ENCODE measurements at places on chromosomes 12 and 14.

GRCh38 chr12:1972856-1973317 lies 31.4 kb downstream of the DCP1B start:
- DNase-seq = no peak

- DNase-seq = no peak
These were observed 99.9 kb upstream of the RFLNA start for GRCh38 chr12:124194893-124195566.

DNA sequence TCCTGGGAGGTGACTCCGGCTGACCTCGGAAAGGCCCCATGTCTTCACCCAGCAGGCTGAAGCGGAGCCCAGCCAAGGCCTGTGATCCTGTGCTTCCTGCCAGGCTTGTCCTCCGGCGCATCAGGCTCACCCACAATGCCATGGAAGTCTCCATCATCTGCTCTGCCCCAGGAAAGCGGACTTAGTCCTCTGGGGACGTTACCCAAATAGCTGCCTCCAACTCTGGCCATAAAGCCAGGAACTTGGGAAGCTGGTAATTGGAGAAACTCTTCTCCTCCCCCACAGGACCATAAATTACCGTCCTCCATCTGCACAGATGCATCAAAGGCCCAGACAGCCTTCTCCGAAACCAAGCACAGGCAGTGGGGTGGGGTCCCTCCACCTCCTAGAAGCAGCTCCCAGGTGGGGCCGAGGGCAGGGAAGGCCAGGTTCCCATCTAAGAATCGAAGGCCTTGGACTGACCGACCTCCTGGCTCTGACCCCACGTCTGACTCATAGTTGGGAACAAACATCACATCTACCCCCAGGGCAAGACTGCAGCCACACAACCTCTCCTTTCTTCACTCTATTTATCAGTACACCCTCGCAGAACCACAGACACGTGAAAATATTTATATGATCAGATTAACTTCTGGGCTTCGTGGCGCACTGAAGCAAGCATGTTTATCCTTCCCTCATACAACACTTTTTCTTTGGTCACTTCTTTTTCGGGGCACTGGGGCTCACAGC lies 56.4 kb downstream of the PITPNM2 start:
- no peak for DNase-seq

- peak; percentile 59 for DNase-seq
These were observed 126.3 kb upstream of the FGD4 start for GRCh38 chr12:32273063-32273522.

DNA sequence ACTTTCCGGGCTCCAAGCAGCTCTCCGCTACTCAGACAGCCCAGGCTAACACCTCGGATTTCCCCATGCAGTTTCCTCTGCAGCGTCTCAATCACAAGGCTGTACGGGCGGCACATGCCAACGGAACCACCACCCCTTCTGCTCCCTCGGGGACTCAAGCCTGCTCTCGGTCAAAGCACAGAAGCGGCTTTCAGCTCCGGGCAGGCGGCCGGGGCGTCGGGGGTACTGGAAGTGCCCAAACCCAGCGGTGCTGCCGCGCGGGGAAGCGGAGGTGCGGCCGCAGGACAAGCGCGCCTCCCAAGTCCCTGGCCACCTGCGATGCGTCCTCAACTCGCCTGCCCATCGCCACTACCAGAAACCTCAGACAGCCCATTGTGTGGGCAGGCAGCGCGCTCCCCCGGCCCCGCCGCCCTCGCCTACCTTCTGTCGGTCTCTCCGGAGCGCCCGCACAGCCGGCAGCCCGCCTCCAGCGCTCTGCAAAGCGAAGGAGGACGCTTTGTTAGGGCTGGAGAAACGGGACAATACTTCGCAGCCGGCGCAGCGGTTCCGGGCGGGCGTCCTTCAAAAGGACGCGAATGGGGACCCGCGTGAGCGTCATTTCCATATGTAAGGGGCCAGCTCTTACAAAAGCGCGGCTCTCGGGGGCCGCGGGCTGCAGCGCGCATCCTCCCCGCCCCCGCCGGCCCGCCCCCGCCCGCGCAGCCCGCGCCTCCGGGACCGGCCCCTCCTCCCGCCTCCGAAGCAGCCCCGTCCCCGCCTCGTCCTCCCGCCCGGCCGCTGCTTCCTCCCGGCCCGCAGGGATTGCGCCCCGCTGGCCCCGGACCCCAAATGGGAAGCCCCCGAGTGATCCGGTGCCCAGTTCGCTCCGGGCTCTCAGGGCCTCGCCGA lies 674 bp downstream of the NIN start:
- DNase-seq = peak; percentile 80

GRCh38 chr14:105902131-105902898 lies 375.9 kb downstream of the TMEM121 start:
- no peak for DNase-seq

GRCh38 chr12:107318806-107319532 lies 225.6 kb upstream of the CRY1 start:
- peak; percentile 52 for DNase-seq

GRCh38 chr14:99517643-99518381 lies 36.6 kb downstream of the CCNK start:
- peak; percentile 4 for DNase-seq

GRCh38 chr12:119959435-119959834 lies 29.6 kb upstream of the BICDL1 start:
- DNase-seq = no peak

DNA sequence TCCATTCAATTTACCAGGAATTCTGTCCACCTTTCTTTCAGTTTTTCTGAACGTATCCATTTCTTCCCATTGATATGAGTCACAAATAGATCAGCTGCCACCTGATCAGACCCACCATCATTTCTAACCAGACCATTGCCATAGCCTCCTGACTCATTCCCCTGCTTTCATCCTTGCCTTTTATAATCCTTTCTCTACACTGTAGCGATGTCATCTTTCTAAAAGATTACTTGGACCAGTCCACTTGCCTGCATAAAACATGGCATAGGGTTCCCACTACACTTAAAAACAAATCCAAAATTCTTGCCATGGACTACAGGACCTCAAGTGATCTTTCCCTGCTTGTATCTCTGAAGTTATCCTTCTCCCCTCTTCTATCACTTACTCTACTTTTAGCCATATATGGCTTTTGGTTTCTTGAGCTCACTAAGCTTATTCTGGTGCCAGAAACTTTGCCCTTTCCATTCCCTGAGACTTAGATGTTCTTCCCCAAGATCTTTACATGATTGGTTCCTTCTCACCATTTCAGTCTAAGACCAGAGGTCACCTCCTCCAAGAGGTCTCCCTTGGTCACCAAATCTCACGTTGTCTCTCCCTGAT lies 149.5 kb upstream of the KRR1 start:
- no peak for DNase-seq

- peak; percentile 54 for DNase-seq
These were observed at the start of gene FBLN5 for GRCh38 chr14:91947475-91948184. Gene FBLN5, minus strand, starts transcription at chr14:91947694. Its CDS starts 465 bp downstream, at chr14:91947229.

GRCh38 chr14:36449903-36450302 lies 70.1 kb downstream of the NKX2-1 start:
- no peak for DNase-seq

- DNase-seq = no peak
These were observed 385.4 kb upstream of the TMEM132C start for GRCh38 chr12:127881371-127882140.

GRCh38 chr12:57896434-57897201 lies 44.7 kb upstream of the ATP23 start:
- DNase-seq = peak; percentile 35

GRCh38 chr12:57384478-57384877 lies 46.4 kb downstream of the R3HDM2 start:
- DNase-seq = no peak

DNA sequence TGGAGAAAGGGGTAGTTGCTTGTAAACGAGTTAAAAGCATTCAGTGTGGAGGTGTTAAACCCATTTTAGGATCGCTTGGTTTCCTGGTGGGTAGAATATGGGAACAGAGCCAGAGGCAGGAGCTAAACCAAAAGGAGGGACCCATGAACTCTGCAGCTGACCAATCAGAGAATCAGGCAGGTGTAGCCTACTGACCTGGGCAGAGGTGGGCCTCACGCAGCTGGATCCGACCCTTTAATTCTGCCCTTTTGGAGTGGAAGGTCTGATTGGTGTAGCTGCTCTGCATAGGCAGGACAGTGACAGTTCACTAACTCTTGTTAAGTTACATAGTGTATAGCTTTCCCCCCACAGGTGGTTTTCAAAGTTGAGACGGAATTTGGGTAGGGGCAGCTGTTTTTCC lies 63.7 kb downstream of the GNS start:
- no peak for DNase-seq

DNA sequence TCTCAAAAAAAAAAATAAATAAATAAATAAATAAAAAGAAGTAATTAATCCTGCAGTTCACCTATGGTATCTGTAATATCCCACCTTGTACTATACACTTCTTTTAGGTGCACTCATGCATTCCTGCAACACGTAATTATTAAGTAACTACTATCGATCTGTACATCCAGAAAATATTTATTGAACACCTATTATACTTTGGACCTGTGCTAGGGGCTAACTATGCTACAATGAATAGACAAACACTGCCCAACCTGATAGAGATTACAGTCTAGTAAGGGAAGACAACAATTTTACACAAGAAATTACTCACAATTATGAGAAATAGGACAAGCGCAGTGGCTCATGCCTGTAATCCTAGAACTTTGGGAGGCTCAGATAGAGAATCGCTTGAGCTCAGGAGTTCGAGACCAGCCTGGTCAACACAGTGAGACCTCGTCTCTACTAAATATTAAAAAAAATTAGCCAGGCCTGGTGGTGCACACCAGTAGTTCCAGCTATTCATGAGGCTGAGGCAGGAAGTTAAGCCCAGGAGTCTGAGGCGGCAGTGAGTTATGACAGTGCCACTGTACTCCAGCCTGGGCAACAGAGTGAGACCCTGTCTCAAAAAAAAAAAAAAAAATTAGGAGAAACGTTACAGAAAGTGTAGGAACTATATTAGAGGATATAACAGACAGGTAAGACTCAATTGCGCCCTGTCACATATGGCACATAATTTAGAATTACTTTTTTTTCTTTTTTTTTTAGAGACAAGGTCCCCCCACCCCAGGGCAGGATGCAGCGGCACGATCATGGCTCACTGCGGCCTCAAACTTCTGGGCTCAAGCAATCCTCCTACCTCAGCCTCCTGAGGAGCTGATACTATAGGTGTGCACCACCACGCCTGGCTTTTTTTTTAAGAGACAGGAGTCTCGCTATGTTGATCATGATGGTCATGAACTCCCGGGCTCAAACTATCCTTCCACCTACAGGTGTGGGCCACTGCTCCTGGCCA lies 1.2 kb downstream of the NRDE2 start:
- DNase-seq = no peak

DNA sequence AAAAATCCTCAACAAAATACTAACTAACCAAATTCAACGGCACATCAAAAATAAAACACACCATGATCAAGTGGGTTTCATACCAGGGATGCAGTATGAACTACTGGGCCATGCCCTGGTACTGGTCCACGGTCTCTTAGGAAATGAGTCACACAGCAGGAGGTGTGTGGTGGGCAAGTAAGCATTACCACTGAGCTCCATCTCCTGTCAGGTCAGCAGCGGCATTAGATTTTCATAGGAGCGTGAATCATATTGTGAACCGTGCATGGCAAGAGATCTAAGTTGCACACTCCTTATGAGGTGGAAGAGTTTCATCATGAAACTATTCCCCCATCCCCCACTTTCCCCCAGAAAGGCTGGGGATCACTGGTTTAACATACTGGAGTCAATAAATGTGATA lies 6.7 kb upstream of the LGR5 start:
- no peak for DNase-seq

GRCh38 chr12:45518291-45519235 lies 210.9 kb upstream of the ARID2 start:
- DNase-seq = peak; percentile 65

DNA sequence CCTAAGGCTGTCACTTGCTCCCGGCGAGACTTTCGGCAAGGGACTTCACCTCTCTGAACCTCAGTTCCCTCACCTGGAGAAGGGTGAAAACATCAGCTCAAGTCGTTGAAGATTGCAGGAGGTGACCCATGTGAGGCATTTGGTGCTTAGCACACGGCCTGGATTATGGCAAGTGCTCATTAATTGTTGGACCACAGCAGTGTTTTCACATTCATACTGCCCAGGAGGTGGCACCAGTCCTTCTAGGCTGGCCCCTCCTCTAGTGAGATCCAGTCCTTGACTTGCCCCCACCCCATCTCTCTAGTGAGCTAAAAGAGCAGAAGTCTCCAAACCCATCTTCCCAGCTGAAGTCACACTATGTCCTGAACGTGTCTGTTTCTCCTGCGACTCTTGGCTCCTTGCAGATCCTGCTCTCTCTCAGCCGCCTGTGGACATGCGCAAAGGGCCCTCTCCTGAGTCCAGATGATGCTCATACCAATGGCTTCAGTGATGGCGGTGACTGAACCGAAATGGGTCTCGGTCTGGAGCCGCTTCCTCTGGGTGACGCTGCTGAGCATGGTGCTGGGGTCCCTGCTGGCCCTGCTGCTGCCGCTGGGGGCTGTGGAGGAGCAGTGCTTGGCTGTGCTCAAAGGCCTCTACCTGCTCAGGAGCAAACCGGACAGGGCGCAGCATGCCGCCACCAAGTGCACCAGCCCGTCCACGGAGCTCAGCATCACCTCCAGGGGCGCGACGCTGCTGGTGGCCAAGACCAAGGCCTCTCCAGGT lies 1.6 kb downstream of the FICD start:
- DNase-seq = no peak

- DNase-seq = no peak
These were observed 10.8 kb upstream of the DYRK2 start for GRCh38 chr12:67637718-67638117.

DNA sequence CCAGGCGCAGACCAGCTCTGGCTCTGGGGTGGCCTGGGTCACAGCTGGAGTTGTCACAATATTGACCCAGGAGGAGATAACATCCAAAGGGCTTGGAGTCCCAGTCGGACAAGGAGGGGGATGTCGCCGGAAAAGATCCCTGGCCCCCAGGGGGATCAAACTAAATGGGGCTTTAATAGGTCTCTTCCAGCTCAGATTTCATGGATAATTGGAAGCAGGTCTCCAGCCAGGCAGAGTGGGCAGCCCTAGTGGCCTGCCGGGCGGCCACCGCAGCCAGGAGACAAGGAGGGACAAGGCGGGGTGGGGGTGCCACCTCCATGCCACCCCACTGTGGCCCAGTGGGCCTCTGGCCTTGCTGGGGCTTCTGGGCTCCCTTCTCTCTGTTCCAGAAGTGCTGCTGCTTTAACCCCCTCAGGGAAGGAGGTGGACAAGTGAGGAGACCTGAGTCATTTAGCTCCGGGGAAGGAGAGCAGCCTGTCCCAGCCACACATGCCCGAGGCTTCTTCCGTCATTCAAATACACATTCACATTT lies 23.1 kb upstream of the PGF start:
- no peak for DNase-seq

DNA sequence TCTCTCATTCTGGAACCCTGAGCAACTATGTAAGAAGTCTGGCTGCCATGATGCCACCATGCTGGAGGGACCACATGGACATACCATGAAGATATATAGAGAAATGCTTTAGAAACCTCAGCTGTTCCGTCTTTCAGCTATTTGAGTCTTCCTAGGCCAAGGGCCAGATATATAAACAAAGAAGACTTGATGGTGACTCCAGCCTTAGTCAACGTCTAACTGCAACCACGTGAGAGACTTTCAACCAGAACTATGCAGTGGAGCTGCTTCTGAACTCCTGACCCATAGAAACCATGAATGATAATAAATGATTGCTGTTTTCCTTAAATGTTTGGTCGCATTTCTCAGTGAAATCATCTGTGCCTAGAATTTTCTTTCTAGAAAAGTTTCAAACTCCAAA lies 20.0 kb upstream of the KITLG start:
- DNase-seq = no peak

Data from activated CD4-positive, alpha-beta T cell treated with anti-CD3 and anti-CD28 coated beads for 36 hours (primary cell).